Right renal pelvis (tissue), 4 donors: ENCODE measurements at places on chromosomes 3 and 15. TPM values are rescaled to one million over a fixed set of nuclear protein-coding genes. Genes with fewer than 3 reads are reported as not detected.

CD200 gene
- 41.5 TPM for polyA plus RNA-seq

C3orf85 gene
- 15.0 TPM for polyA plus RNA-seq

DAZL gene
- not detected for polyA plus RNA-seq

TMEM43 gene
- 61.9 TPM for polyA plus RNA-seq

GRCh38 chr3:126770096-126770495 is 66.1 kb downstream of the CHCHD6 start:
- DNase-seq, result no peak

DNA sequence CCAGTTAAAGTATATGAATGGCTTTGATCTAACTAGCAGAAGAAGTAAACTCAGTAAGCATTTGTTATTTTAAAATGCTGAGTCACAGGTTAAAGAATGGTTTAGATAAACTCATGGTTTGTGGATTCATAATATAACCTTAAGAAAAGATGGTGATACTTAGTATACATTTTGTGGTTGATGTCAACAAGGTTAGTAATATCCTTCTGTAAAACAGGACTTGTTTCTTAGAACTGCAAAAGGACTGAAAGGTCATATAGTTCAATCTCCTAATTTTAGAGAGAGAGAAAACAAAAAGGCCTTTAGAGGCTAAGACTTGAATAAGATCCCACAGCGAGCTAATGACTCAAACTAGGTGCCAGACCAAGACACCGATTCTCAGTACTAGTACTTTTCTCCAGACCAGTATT is 50.0 kb downstream of the STRIT1 start:
- no peak for DNase-seq

GRCh38 chr15:73900095-73900712 is 26.1 kb upstream of the LOXL1 start:
- DNase-seq, result no peak

GRCh38 chr3:177681156-177681555 is 483.9 kb upstream of the TBL1XR1 start:
- no peak for DNase-seq

DNA sequence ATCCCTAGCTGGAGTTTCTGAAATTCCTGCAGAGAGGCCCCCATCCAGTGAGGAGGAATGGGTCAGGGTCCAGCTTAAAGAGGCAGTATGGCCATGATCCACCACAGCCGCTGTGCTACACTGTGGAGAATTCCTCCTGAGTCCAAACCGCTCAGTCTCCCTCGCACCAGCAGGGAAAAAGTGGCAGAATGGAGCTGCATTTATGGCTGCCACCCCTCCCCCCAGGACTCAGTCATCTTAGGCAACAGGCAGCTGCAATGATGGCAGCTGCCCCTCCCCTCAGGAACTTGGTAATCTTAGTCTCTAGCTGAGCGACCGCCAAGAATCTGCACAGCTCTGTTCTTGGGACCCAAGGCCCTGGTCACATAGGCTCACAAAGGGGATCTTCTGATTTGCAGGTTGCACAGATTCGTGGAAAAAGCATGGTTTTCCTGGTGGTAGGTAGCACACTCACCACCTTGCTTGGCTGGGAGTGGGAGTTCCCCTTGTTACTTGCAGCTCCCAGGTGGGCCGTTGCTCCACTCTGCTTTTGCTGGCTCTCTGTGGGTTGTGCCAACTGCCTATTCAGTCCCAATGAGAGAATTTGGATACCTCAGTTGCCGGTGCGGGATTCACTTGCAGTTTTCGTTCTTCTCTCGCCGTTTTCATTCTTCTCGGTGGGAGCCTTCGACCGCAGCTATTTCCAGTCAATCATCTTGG is 204.1 kb downstream of the STXBP5L start:
- DNase-seq, result no peak

DNA sequence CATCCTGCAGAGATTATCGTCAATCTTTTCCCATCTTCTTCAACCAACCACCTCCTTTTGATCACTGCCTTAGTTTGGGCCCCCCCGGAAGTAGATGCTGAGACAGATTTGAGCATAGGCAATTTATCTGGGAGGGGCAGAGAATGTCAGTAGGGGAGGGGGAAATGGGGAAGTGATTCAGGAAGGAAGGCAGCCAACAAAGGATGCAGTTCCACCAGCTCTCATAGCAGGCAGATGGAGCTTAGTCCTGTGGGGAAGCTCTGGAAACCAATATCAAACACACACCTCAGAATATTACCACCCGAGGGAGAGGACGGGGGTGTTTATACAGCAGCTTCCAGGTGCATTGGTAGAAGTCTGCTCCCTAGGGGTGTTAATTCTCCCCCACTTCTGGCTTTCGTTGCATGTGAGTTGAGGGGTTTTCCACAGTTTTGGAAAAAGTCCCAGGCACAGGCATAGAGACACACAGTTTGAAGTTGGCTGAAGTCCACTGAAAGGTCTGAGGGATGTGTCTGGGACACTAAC is 91.5 kb upstream of the TNFAIP8L3 start:
- DNase-seq, result no peak
